Stimulated activated CD8-positive, alpha-beta memory T cell treated with anti-CD3 and anti-CD28 coated beads, Interleukin-4, amount 100 ng/mL, for 1 hour (primary cell): ENCODE measurements at places on chromosomes 2 and 18.

DNA sequence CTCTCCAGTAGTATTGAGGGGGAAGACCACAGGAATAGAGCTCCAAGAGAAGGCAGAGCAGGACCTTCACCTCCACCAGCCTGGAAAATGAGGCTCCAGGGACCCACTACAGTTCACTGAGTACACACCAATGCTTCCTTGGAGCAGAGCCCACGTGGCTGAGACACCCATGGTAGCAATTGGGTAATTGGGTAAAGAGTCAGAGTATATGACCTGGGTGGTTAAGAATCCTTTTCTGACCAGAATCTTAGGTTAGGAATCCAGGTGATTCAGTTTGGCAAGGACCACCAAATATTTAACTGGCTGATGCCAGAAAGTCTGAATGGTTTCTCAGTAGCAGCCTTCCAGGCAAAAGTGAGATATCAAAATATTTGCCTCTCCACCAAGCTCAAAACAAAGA is 107.7 kb downstream of the MDH1 start:
- no peak for DNase-seq

DNA sequence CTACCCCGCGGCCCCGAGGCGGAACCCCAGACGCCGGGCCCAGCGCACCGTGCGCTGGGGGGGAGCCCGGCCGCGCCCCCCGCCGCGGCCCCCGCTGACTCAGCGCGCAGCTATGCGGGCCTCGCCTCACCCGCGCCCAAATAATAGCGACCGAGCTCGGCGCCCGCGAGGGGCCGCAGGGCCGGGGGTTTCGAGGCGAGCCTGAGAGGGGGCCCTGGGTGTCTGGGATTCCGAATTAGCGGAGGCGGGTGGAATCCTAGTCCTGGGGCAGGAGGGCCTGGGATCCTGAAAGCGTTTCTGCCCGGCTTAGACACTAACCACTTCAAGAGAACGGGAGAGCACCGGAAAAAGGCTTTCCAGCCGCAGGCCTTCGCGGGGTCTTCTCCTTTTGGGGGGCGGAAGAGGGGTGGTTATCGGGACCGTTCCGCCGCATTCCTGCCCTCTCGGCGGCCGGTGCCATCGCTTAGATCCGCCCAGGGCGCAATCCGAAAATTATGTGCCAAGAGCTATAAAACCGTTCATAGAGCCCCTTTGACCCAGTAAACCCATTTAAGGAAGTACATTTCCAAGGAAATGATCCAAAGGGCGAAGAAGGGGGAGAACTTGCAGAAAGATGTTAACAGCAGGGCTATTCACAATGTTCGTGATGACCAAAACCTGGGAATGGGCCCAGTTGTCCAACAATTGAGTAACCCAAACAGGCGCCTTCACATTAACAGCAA is 681 bp upstream of the ROCK2 start:
- no peak for DNase-seq

DNA sequence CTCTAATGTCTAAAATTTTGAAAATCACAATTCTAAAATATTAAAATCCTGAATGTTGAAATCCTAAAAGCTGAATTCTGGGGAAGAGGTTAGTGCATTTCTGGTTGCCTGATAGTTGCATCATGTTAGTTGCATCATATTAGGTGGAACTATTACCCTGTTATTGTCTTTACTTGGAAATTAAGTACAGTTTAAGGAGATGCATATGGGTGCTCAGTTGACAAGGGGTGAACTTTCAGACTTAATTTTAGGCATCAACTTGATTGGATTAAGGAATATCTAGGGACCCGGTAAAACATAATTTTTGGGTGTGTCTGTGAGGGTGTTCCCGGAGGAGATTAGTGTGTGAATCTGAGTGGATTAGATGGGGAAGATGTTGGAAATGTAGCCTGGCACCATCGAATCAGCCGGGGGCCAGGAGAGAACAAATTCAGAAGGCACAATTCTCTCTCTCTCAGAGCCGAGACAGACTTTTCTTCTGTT is 409.8 kb downstream of the PLCL1 start:
- DNase-seq, result no peak

GRCh38 chr2:233307565-233307964 is at the start of gene SAG:
SAG (plus strand) TSS chr2:233307816; CDS start chr2:233309190, 1,374 bp downstream.
- DNase-seq, result no peak

- no peak for DNase-seq
These were observed 254.2 kb downstream of the EN1 start for GRCh38 chr2:118593257-118593656.
